Activated T-cell treated with anti-CD3 and anti-CD28 coated beads, Interleukin-2, amount 50 U/mL, for 48 hours (primary cell): ENCODE measurements at places on chromosomes 11 and 22.

DNA sequence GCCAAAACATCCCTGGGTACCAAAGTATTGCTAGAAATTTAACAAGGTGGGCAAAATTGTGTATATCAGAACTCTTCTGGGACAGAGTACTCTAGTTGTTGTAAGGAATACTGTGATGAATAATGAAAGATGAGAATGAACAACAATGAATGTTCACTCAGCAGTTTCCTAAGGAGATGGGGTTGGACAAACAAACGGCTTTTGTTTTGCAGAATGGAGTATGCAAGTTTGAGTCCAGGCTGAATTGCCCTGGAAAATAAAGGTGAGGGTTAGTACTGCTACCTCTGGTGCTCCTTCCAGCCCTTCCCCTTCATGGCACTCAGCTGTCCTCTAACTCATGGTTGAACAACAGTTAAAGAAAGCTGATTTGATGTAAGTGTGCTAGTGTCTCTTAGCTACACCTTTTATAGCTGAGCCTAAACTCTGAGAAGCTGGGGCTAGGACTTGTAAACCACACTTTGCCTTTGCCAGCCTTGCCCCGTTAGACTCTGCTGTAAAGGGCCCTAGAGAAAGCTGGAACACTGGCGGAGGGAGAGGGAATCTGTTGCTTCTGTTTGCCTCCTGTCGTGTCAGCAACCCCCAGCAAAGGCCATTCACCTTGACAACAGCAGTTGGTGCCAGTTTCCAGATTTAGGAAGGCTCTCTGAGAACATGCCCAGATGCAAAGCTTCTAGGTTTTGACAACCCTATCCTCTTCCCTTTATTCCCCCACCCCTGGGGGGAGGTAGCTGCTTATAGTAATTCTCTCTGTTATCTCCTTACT, 41.2 kb upstream of the POLD3 start:
- DNase-seq = no peak

- no peak for DNase-seq
Measured at GRCh38 chr11:30861064-30861463, 274.9 kb upstream of the MPPED2 start.

DNA sequence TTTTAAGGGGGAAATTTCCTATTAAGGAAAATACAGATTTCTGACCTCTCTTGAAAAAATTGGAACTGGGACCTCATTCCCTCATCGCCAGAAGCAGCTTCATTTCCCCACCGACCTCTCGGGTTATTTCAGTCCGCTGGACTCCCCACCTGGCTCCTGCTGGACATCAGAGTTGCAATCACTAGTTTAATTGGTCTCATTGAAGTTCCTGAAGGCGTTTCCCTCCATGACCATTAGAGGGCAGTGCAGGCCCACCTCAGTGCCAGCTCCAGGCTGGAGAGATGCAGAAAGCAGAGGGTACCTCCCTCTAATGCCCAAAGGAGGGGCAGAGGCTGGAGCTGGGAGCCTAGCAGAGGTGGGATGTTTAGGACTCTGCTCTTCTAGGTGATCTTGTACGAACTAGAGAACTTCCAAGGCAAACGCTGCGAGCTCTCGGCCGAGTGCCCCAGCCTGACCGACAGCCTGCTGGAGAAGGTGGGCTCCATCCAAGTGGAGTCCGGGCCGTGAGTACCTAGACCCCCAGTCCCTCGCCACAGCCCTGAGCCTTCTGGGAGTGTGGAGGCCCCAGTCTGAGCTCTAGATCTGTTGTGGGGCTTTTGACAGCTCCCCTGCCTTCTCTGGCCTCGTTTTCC, 2.7 kb downstream of the CRYBB3 start:
- peak; percentile 76 for DNase-seq

- no peak for DNase-seq
Measured at GRCh38 chr11:124898263-124898680, 607 bp upstream of the ROBO4 start.

GRCh38 chr22:29115682-29116288, 43.0 kb downstream of the KREMEN1 start:
- DNase-seq = no peak

GRCh38 chr11:65589444-65590239, 6.0 kb downstream of the KCNK7 start:
- DNase-seq = peak; percentile 65

- no peak for DNase-seq
Measured at GRCh38 chr11:83881428-83881827, 595.3 kb upstream of the CCDC90B start.

DNA sequence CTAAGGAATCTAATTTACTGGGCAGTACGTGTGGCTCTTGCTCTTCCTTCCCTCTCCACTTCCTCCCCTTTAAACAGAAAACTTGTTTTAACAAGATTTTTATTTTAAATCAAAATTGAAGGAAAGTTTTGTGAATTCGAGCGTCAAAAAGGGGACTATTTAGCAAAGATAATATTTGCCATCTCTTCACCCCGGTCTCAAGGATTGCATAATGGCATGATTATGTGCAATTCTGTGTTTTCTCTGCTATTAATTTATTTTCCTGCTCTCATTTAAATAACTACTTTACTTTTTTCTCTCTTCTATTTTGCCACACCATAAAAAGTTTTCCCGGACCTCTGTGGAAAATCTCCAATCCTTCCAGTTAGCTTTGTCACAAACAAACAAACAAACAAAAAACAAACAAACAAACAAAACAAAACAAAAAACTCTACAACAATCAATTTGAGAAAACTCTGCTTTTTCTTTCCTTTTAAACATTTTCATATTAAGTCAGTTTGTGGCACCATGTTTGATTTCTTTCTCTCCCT, 10.2 kb upstream of the PAX6 start:
- no peak for DNase-seq

GRCh38 chr11:6615046-6615445, 3.0 kb upstream of the TAF10 start:
- DNase-seq = no peak
